ENCODE measurements at places on chromosomes 2 and 18.

DNA sequence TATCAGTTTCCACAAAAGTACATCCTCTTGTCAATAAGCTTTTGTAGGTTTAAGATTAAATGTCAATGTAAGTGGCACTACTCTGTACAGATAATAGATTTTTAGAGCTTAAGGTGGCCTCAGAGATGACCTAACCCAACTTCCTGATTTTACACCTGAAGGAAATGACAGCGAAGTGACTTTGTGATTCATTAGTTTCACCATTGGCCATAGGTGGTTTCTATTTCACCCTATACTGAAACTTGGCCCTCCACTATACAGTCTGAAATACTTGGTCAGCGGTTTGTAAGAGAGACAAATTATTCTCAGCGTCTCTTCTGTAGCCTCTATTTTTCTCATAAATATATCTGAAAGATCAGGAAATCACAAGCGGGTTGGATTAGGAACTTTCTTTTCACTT, 330.4 kb upstream of the FAM98A start:
- DNase-seq, result no peak

DNA sequence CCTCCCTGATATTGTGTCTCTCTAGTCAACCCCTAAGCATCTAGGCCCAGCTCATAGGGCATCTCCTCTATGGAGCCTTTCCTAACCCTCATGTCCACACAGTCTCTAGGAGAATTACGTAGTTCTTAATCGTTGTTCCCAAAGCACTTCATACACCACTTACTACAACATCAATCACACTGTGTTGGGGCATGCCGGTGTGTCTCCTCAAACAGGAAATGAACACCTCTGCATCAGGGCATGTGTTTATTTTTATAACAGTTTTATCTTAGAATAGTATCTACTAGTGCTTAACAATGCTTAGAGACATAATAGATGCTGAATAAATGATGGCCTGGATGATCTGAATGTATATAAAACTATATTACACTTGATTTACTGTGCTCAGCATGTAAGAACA, 19.7 kb downstream of the CYP1B1 start:
- no peak for DNase-seq

GRCh38 chr2:152176113-152176714, 651 bp upstream of the STAM2 start:
- no peak for DNase-seq

DNA sequence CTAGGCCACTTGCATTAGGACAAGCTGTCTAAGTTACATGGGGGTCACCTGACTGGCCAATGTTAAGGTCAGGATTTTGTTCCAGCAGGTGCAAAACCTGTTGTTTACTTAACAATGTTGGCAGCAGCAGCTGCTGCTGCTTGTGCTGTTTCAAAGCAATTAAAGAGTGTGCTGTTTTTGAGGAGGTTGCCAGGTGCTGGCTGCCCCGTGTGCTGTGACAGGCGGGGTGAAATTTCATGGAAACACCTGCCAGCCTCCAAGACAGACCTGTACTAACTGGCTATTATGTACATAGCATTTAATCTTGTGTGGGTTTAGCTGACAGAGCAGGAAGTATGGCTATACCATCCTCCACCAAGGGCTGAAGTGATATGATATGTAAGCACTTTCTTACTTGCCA, 224.9 kb downstream of the ASXL3 start:
- peak; percentile 100 for DNase-seq

GRCh38 chr2:233991196-233991595, 59.3 kb upstream of the SPP2 start:
- DNase-seq, result no peak

GRCh38 chr2:74481961-74482800, 617 bp downstream of the CCDC142 start:
- DNase-seq, result peak; percentile 35

- DNase-seq, result no peak
Measured at GRCh38 chr2:43128559-43128955, 97.8 kb downstream of the ZFP36L2 start.

- DNase-seq, result peak; percentile 52
Measured at GRCh38 chr2:223101340-223102039, 49.5 kb downstream of the KCNE4 start.

GRCh38 chr2:48080534-48081316, 174.4 kb upstream of the FBXO11 start:
- no peak for DNase-seq

- DNase-seq, result peak; percentile 74
Measured at GRCh38 chr2:69781321-69782248, 39.7 kb downstream of the ANXA4 start.

Data from NCI-H510A (cell line).